ENCODE measurements at places on chromosomes 2 and 18.

DNA sequence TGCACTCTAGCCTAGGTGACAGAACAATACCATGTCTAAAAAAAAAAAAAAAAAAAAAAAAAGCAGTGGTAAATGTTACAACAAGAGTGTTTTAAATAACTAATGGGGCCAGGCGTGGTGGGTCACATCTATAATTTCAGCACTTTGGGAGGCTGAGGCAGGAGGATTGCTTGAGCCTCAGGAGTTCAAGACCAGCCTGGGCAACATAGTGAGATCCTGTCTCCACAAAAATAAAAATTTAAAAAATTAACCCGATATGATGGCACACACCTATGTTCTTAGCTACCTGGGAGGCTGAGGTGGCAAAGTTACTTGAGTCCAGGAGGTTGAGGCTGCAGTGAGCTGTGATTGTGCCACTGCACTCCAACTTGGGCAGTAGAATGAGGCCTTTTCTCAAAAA, 37.1 kb downstream of the PAPOLG start:
- DNase-seq: no peak

GRCh38 chr2:100358554-100358953, 36.3 kb upstream of the LONRF2 start:
- no peak for DNase-seq

DNA sequence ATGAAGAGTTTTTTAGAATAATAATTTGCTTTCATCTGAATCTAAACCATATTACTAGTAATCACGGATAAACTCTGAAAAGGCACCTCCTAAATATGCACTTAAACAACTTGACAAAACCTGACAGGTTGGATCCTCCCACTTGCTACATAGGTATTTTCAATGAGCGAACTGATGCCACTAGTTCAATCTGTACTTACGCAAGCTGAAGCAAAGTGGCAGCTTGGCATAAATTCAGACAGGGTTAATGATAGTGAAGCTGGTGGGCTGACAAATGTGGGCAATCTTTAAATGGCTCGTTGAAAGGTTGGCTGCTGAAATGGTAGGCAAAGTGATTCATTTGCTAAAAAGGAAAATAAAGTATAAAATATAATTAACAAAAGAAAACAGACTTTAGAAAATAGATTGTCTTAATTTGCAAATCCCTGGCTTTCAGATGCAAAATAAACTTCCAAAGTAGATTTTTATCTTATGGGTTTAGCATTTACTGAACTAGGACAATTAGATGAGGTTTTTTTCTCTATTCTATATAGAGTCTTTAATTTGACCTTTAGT, 1713.5 kb upstream of the SLC39A10 start:
- no peak for DNase-seq

GRCh38 chr2:25421289-25421688, 79.6 kb upstream of the DNMT3A start:
- DNase-seq: no peak

DNA sequence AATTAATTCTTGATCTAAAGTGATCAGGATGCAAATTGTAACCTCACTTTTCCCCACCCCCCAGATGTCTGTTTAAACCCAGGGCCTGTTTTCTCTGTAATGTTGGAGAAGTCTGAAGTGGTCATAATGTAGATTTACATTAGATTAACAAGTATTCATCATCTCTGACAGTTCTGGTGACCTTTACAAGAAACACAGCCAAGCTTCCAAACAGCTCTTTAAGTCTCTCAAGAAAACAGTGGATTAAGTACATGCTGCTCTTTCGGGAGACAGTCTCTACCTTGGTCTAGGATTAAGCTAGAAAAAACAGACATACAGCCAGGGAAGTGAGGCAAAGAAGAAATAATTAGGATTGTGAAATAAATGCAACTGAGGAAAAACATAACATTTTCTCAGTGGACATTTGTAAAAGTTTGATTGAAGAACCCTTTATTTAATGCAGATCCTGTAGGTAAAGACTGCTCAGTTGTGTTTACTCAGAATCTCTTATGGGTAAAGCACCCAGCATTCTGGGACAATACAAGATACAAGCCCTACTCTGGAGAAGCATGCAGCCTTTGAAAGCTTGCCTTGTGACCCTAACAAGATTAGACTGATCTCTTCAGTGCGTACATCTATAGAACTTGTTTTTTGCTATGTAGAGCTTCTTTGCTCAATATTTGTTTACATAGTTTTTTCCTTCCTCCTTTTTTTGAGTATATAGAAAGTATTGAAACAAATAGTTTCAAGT, 203.9 kb downstream of the PHLPP1 start:
- no peak for DNase-seq

GRCh38 chr2:46534589-46534988, 55.2 kb downstream of the TMEM247 start:
- DNase-seq: no peak

- no peak for DNase-seq
These were observed 81.0 kb downstream of the SUMO1 start for GRCh38 chr2:202157211-202157990.

- peak; percentile 51 for DNase-seq
These were observed 37.0 kb downstream of the NIFK start for GRCh38 chr2:121699421-121700333.

- no peak for DNase-seq
These were observed 46.9 kb upstream of the SPATS2L start for GRCh38 chr2:200259577-200259957.

GRCh38 chr2:1328684-1329083, 84.6 kb upstream of the TPO start:
- DNase-seq: no peak

- no peak for DNase-seq
These were observed 28.5 kb downstream of the CIB4 start for GRCh38 chr2:26612522-26613240.

DNA sequence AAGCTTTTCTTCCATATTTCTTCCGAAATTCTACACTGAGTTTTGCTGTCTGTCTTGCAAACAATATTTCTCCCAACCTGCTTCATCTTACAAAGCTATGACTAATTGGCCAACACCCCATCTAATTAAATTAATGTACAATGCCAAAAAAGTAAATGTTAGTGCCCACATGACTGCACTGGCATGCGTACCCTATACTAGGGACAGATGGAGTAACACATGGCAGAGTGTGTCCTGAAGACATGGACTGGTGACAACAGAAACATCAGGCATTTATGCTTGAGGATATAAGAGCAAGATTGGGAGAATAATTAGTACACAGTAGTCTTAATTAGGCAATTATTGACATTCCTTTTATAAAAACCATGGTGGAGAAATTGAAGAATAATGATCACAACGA, 66.8 kb downstream of the MREG start:
- no peak for DNase-seq

DNA sequence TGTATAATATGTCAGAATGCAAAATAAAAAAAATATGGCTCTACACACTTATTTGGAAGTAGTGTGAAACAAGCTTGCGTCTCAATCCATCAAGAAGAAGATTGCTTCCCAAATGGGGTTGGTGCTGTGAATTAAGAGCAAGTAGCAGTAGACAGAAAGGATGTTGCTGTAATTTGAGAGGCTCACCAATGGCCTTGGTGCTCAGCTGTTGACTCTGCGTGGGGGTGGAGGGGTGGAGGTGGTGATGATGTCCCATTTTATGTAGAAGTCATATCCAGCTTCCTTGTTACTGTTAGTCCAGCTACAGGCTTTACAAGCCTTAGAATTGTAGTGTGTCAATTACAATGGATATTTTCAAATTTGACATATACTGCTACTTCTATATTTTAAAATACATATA, 223.4 kb upstream of the RND3 start:
- no peak for DNase-seq

DNA sequence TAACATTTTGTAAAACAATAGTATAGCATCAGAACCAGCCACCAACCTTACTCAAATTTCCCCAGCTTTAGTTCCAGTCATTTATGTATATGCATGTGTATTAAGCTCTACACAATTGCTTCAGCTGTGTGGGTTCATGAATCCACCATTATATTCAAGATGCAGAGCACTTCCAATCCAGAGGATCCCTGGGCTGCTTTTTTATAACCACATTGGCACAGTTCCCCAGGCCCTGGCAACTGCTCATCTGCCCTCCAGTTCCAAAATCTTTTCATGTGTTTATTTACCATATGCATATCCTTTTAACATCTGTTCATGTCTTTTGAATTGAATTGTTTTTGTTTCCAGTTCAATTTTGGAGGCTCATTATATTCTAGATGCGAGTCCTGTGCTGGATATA, 482.9 kb upstream of the HS6ST1 start:
- no peak for DNase-seq

DNA sequence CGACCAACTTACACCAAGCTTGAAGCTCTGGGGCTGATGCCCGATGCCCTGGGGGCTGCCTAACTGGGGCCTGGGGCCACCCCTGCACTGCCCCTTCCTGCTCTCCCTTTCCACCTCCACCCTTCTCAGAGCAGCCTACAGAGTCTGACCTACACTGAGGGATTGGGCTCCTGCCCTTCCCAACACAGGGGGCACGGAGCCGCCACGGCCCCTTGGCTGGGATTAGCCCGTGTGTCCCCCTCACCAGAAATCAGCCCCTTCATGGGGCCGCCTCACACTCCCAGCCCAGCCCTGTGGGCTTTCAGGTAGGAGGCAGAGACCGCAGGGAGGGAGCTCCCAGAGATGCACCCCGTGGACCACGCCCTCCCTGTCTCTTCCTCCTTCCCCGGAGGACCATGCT, 198.0 kb downstream of the EIPR1 start:
- DNase-seq: no peak

DNA sequence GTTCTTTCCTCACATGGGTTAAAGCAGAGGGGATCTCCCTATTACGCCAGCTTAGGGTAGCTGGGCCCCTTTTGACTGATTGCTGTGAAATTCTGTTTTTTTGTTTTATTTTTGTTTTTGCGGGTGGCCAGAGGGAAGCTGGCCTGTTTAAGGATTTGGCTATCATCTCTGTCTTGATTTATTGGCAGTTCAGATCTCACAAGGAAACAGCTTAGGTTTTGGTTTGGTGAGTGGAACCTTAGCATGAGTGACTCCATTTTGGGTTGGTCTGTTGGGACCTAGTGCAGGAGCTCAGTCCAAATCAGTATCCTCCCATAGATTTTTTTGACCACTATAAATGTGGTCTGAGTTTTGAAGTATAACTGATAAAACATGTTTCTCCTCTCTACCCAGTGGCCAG, 25.6 kb upstream of the NTSR2 start:
- no peak for DNase-seq

DNA sequence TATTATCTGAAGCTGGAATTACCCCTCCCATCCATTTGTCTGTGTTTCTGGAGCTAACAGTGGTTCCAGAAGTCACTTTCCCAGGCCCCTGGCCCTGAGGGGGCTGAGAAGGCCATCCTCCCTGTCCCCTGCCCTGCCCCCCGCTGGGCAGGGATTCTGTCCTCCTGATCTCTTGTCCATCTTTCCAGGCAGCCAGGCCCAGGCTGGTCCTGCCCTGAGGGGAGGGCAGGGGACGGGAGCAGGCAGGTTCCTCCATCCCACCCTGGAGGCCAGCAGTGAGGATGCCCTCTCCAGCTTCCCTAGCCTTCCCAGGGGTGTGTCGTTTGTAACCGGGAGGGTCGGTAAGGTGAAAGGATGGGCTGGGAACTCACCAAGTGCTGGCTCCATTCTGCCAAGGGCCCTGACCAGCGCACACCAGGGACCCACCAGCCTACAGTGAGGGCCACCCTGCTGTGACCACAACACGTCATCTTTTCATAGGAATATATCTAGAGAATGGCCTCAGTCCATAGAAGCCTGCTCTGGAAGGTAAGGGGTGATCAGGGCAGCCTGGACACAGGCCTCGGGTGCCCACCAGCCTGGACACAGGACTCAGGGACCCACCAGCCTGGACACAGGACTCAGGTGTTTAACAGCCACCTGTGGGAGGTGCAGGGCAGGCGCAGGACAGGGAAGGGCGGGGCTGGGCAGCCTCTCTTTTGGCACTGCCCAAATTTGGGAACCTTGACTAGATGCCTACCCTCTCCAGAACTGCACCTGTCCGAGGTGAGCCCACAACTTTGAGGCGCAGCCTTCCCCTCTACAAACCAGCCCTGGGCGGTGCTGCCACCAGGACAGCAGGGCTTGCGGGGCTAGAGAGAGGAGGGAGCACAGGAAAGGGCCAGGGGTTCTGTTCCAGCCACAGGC, 35.8 kb upstream of the GPC1 start:
- DNase-seq: no peak

DNA sequence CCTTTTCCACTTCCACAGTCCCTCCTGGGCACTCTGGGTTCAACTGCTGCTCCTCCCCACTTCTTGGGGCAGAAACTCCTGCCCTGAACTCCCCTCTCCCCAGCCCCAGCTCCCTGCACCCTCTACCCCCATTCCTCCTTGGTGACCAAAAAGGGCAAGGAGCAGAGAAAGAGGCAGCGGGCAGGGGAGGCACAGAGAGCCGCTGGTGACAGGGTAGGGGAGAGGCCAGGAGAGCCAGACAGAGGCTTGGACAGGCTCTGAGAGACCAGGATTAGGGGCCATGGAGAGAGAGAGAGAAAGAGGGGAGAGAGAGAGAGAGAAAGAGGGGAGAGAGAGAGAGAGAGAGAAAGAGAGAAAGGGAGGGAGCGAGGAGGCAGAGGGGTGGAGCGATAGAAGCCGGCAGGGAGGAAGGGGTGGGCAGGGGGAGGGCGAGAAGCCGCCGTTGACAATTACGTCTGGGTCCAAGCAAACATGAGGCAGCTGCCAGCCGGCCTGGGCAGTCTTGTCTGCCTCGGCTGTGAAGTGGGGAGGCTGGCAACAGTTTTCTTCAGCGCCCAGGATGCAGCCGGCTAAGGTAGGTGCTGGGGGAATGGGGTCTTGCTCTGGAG, at the start of gene KCNIP3:
KCNIP3 (plus strand) TSS at position 468 of the 608 bp plus-strand sequence; CDS start at position 560, 92 bp downstream.
- DNase-seq: no peak

DNA sequence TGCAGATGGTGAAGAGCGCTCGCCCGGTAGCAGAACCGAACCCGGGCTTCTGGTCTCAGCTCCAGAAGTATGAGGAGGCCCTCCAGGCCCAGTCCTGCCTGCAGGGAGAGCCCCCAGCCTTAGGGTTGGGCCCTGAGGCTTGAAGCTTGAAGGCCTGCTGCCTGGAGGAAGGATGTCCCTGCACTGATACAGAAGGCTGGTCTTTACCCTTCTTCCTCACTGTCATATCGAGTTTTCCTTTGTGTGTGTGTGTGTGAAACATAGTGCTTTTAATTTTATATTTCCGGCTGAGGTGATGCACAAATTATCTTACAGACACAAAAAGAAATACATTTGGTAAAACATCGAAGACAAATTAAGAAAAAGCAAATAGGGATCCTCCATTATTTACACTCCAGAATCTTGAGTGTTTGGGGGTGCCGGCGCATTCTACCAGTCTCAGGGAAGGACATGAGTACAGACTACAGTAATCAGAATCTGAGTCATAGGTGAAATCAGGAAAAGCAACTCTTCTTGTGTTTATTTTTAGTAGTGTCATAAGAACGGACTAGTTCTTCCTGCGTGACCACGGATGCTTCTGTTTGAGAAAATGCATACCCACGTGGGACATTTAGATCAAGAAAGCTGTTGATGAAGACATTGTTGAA, 1.3 kb downstream of the DUSP28 start:
- DNase-seq: no peak
